ENCODE measurements at places on chromosomes 13 and 19.

DNA sequence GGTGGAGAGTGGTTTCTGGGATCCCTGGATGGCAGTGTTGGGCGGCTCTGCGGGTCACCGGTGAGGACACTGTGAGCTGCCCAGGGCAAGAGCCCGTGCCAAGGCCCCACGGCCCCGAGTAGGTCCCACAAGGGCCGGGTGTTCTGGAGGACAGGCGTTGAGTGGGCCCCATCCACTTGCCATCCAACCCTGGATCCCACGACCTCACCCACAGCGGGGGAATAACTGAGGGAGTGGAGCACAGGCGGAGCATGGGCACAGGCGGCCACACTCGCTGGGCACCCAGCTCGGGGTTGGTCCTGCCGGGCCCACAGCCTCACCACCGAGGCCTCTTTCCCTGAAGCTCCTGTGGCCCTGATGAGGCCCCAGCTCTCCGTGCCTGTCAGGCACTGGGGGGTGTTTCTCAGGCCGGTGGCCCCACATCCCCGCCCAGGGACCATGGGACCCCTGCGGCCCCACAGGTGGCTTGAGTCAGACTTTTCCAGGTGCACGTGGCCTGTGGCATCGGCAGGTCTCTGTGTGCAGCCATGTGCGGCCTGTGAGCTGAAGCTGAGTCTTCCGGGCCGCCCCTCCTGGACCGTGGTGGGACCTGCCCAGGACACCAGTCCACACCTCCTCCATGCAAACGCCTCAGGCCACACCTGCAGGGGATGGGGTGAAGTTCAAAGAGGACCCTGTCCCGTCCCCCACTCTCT is 16.6 kb downstream of the TMEM255B start:
- DNase-seq: no peak

- no peak for DNase-seq
Measured at GRCh38 chr19:33432015-33432414, 58.5 kb downstream of the CEBPG start.

GRCh38 chr19:55085923-55086715 is 10.4 kb downstream of the EPS8L1 start:
- DNase-seq: no peak

DNA sequence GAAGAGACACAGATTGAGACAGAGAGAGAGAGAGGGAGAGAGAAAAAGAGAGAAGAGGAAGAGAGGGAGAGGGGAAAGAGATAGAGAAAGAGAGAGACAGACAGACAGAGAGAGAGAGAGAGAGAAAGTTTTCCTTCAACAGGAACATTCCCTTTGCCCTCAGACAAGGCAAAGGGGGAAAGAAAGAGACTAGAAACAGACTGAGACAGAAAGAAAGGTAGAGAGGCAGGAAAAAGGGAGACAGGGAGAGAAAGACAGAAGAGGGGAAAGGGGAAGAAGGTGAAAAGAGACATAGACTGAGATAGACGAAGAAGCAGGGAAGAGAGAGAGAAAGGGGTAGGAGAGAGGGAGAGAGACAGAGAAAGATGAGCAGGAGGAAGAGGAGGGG is 18.5 kb upstream of the ZNF175 start:
- no peak for DNase-seq

- no peak for DNase-seq
Measured at GRCh38 chr13:36884235-36884634, 35.8 kb downstream of the SMAD9 start.

- no peak for DNase-seq
Measured at GRCh38 chr19:19026299-19026971, 6.9 kb downstream of the SUGP2 start.

DNA sequence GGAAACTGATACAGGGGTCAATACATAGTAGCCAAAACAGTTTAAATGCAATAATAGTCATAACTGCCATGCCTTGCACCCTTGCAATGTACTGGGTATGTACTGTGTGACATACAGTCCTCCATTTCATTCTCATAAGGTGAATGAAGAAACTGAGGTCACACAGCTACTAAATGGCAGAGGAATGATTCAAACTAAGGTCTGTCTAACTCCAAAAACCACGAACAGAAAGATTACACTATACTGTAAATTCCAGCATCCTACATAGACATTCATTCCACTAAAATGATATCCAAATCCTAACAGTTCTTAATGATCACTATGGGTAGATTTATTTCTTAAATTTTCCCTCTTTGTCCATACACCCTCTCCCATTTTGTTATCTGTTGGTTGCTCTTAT is 238.1 kb upstream of the SERP2 start:
- no peak for DNase-seq

- DNase-seq: no peak
Measured at GRCh38 chr19:15108145-15108844, 1.1 kb downstream of the SYDE1 start.

DNA sequence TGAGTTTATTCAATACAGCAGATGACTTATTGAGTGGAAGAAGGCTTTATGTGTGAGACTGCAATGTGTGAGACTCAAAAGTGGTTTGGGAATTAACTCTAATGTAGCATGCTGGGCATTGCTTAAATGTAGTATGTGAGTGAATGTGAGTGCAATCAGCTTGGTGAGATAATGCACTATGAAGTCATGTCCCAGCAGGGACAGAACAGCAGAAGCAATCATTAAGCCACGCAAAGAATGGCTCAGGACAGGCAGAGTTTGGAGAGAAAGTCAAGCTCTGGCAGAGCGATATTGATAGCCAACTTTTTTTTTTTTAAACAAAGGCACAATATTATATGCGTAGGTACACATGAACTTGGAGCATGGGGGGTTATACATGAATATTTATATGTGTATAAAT is 597.7 kb downstream of the GPC6 start:
- DNase-seq: no peak

DNA sequence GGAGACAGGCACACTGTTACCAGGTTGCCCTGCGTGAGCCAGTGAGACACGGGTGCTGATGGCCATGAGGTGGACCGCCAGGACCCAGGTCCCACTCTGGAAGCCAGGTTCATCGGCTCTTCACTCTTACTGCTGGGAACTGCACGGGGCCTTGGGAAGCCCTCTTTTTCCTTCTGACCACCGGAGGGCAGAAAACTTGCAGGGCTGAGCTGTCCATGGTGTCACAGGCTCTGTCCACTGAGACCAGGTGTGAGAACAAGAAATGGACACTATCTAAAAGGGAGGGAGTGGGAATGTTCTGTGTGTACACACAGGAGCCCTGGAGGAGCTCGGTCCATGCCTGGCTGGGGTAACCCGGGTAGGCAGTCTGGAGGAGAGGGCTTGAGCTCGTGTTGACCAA is 93.4 kb downstream of the UQCRFS1 start:
- no peak for DNase-seq

GRCh38 chr13:63636316-63636993 is 2220.8 kb upstream of the PCDH20 start:
- no peak for DNase-seq

- DNase-seq: no peak
Measured at GRCh38 chr13:92805766-92806165, 420.8 kb upstream of the GPC6 start.

- no peak for DNase-seq
Measured at GRCh38 chr19:4052993-4053422, 13.7 kb downstream of the ZBTB7A start.

DNA sequence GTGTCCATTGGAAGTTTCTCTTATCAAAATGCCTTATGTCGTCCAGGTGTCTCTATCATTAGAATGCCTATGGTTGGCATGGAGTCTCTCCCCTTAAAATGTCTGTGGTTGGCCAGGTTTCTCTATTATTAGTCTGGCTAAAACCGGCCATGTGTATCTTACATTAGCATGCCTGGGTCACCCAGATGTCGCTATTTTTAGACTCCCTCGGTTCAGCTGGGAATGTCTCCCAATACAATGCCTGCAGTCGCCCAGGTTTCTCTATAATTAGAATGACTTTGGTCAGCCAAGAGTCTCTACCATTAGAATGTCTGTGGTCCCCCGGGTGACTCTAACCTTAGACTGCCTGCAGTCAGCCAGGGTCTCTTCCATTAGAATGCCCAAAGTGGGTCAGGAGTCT is 1536.1 kb downstream of the UQCRFS1 start:
- DNase-seq: no peak

DNA sequence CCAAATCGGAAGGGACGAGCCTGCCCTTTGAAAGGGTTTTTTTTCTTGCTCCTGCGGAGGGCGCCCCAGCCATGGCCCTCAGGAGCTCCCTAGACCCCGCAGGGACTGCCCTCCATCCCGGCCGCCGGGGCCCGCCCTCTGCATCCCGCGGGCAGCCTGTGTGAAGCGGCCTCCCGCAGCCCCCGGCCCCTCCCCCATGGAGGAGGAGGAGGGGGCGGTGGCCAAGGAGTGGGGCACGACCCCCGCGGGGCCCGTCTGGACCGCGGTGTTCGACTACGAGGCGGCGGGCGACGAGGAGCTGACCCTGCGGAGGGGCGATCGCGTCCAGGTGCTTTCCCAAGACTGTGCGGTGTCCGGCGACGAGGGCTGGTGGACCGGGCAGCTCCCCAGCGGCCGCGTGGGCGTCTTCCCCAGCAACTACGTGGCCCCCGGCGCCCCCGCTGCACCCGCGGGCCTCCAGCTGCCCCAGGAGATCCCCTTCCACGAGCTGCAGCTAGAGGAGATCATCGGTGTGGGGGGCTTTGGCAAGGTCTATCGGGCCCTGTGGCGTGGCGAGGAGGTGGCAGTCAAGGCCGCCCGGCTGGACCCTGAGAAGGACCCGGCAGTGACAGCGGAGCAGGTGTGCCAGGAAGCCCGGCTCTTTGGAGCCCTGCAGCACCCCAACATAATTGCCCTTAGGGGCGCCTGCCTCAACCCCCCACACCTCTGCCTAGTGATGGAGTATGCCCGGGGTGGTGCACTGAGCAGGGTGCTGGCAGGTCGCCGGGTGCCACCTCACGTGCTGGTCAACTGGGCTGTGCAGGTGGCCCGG is 815 bp downstream of the MAP3K10 start:
- DNase-seq: peak; percentile 61

- DNase-seq: no peak
Measured at GRCh38 chr13:29654384-29654783, 58.9 kb upstream of the SLC7A1 start.

- no peak for DNase-seq
Measured at GRCh38 chr13:60431108-60431700, 34.2 kb downstream of the TDRD3 start.

DNA sequence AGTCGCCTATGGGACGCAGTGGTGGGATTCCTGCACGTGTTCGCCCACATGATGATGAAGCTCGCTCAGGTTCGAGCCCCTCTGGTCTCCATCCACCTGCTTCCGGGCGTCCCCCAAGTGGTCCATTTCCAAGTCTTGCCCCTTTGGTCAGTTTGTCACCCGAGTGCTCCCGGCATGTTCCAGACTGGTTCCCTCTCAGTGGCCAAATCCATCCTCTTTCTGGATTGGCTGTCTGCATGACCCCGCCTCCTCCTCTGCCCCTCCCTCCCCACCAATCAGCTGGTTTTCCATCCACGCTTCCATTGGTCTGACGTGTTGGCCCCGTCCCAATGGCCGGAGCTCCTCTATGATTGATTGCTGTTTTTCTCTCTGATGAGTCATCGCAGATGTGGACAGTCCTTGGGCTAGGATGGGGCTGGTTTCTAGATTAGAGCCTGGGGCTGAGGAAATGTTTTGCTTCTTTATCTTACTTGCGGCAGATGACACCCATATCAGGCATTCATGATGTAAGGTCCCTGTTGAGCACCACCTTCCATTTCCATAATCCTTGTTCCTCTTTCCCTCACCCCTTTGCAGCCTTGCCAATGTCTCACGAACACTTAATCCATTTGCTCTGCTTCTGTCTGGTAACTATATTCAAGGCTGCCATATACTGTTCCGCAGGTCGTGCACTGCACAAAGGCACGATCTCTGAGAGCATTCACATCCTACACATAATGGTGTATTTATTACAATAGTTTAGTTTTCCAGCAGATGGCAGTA is 73.8 kb downstream of the MAP4K1 start:
- no peak for DNase-seq

- no peak for DNase-seq
Measured at GRCh38 chr19:36116344-36116637, 1.0 kb downstream of the TBCB start.

GRCh38 chr13:74258961-74259360 is 124.8 kb upstream of the KLF12 start:
- DNase-seq: no peak

DNA sequence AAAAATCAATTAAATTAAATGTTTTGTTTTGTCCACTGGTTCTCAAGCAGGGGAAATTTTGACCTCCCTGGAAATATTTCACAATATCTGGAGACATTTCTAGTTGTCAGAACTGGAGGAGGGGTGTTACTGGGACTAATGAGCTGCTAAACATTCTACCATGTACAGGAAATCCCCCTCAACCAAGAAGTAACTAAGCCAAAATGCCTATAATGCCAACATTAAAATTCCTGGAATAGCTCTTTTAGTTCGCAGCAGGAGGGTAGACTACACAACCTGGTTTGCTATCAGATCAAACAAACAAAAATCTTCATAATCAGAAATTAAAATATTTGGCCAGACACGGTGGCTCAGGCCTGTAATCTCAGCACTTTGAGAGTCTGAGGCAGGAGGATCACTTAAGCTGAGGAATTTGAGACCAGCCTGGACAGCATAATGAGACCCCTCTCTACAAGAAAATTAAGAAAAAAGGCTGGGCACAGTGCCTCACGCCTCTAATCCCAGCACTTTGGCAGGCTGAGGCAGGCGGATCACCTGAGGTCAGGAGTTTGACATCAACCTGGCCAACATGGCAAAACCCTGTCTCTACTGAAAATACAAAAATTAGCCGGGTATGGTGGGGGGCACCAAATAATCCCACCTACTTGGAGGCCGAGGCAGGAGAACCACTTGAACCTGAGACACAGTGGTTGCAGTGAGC is 13.7 kb upstream of the SMARCA4 start:
- no peak for DNase-seq

DNA sequence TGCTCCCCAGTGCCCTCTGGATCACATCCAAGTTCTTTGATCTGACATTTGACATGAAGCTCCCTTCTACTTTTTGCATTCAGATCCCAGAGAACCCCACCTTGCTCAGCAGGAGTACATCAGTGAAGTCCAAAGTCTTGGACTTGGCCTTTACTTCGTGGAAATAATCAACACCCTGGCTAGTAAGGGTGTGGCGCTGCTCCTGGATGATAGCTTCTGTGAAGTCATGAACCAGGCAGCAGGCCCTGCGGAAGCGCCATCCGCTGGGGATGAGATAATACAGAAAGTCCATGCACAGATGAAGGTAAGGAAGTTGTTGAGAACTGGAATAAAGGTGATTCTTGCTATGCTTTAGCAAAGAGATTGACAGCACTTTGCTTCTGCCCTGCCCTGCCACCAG is 43.2 kb downstream of the OR10H4 start:
- no peak for DNase-seq

GRCh38 chr13:34411894-34412293 is 530.2 kb upstream of the NBEA start:
- no peak for DNase-seq

All from activated CD8-positive, alpha-beta memory T cell treated with anti-CD3 and anti-CD28 coated beads, Interleukin-2, amount 50 U/mL, for 48 hours (primary cell).